Adipocyte (in vitro differentiated cells): ENCODE measurements at places on chromosomes 12 and 14.

DNA sequence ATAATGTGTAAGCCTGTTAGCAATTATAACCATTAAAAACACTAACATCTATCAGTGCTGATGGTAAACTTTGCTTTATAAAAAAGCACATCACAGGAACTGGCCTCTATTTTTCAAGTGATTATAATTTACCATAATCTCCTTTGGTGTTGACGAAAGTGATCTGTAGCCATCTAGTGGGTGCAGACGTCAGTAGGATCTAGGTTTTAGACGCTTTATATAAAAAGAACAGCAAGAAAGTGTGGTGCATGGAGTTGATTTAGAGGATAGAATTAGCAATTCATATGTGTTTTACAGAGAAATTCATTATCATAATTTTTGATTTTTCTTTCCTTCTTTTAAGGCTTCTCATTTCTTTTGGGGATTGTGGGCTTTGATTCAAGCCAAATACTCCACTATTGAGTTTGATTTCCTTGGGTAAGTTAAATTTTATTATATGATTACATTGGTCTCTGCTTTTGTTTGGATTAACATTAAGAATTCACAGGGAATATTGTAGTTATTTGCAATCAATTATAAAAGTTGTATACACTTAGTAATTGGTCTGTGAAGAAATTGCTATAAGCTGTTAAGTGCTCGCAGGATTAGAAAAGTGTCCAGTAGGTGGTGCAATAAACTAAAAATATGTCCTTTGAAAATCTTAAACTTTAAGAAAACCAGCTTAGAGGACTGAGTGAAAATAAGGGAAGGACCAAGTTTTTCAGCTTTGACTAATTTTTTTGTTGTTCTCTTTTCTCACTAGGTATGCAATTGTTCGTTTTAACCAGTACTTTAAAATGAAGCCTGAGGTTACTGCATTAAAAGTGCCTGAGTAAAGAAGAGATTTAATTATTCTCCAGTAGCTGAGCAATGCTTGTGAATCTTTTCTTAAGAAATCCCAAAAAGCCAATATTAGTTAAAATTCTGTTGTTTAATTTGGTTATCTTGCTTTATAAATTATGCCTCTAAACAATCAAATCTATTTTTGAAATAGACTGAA, 59.5 kb downstream of the ETNK1 start:
- DNase-seq = peak; percentile 77

GRCh38 chr12:92118826-92119536, 26.7 kb downstream of the BTG1 start:
- DNase-seq = no peak

DNA sequence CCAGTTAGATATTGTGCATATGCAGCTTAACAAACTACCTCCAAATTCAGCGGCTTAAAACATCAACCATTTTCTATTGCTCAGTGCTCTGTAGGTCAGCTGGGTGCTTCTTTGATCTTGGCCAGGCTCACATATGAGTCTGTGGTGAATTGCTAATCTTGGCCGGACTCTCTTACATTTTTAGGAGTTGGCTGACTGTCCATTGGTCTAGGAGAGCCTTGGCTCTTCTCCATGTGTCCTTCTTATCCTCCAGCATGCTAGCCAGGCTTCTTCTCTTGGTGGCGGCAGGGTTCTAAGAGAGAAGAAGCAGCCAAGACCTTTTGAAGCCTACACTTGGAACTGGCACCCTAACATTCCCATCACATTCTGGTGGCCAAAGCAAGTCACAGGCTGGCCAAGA, 174.3 kb upstream of the PWP1 start:
- DNase-seq = no peak

- DNase-seq = peak; percentile 85
These were observed 70.4 kb downstream of the TMTC2 start for GRCh38 chr12:82757059-82757458.

GRCh38 chr12:34298176-34298970, 276.1 kb downstream of the ALG10 start:
- DNase-seq = no peak

DNA sequence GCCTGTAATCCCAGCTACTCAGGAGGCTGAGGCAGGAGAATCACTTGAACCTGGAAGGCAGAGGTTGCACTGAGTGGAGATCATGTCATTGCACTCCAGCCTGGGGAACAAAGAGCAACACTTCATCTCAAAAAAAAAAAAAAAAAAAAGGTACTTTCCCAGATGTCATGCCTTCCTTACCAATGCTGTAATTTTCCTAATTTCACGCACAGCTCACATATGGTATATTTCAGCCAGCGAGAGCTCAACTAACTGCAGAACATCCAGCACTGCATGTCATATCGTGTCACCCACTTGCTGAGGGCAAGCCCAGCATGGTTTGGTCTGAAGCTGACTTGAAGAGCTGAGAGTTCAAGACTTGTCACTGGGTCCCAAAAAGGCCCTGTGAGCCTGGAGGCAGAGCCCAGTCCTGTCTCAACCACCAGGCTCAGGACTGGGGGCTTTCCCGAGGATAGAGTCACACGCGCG, 29.0 kb downstream of the NFKBIA start:
- peak; percentile 73 for DNase-seq

DNA sequence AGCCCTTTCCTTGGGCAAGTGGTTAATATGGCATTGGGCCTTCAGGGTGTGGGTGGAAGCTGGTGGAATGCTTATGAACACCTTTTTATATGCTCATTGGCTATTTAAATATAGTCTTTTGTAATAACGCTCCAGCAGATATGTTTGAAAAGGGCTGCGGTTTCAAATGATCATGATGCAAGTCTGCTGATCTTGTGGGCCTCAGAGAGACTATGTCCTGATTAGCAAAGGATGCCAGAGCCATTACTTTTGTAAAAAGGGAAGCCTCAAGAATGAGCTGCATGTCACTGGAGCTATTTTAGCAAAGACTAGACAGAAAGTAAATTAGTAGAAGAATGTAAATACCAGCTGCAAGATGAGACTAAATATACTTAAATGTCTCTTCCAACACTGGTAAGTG, 200.5 kb downstream of the GXYLT1 start:
- DNase-seq = peak; percentile 65

DNA sequence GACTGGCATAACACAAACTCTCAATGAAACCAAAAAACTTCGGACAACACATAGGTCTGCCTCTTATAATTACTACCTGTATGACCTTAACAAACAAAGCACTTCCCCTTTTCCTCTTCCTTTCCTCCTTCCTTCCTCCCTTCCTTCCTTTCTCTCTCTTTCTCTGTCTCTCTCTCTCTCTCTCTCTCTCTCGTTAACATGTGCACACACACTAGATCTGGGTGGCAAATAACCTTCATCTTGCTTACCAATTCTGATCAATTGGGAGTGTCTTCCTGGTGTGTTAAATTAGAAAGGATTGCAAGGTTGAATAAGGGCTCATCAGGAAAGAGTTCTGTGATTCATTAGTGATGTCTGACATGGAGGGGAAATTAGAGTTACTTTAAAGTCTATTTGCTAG, 307.8 kb upstream of the PRKD1 start:
- DNase-seq = no peak

- no peak for DNase-seq
These were observed 13.6 kb downstream of the PLEKHG3 start for GRCh38 chr14:64717870-64718269.

- DNase-seq = no peak
These were observed 2.9 kb downstream of the GSG1 start for GRCh38 chr12:13100605-13100881.

- no peak for DNase-seq
These were observed 21.1 kb downstream of the PLEKHD1 start for GRCh38 chr14:69505338-69506240.

- no peak for DNase-seq
These were observed 106.4 kb upstream of the SRRM4 start for GRCh38 chr12:118874698-118875548.

DNA sequence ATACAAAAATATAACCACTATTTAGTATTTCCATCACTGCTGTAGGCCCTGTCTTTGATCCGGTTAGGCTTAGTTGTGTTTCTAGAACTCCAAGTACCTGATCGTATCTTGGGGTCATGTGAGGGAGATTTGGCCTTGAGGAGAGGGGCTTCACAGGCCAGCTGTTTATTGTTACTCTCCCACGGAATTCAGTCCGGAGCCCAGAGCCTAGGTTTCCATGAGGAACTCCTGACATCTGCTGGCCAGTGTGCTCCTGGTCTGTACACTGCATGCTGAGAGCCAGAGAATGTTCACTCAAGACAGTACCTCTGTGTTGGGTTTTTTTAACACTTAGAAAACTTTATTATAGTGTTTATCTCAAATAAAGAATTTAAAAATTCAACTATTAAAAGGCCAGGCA, 341.0 kb upstream of the TMEM132C start:
- DNase-seq = peak; percentile 86

DNA sequence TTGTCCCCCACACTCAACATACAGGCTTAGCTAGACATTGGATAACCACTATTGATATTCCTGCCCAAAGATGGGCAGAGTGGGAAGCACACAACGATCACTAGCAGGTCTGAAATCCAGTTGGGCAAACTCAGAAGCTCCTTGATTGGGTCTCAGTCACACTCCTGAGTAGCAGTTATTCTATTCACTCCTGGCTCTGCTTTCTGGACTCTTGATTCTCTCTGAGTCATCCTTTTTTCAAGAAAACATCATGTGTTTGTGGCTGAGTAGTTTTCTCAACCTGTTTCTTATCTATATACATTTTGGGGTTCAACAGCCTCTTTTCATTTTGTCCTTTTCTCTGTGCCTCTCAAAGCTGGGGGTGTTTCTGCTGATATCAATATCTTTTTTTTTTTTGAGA, 46.0 kb upstream of the MANSC4 start:
- no peak for DNase-seq

DNA sequence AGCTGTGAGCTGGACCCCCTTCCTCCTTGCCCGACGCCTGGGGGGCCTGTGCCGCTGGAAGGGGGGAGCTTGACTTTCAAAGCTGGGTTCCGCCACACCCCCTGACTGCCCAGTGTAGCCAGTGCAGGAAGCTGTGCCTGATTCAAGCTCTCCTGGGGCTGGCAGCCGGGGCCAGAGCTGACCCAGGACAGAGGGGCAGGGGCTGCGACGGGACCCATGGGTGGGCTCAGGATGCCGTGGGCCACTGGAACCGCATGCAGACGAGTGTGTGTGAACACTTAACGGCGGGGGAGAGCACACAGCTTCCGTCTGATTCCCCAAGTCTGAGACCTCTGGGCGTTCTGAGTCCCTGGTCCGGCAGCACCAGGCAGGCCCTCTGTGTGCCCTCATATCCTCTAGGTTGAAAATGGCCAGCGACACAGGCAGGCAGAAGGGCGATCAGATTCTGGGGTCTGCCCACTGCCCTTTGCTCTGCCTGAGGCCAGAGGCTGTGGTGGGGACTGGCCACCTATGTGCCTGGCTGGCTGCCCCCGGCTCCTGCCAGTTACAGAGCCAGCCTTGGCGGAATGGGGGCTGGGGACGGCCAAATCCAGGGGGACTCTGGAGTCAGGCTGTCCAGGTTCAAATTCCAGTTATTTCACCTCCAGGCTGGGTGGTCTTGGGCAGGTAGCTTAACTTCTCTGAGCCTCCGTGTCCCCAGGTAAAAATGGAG, 54.0 kb downstream of the CYP46A1 start:
- DNase-seq = no peak

GRCh38 chr12:32448586-32448985, 49.2 kb downstream of the FGD4 start:
- DNase-seq = no peak

- no peak for DNase-seq
These were observed 55.4 kb downstream of the DAO start for GRCh38 chr12:108935159-108935763.

GRCh38 chr12:96197503-96198272, 3.5 kb downstream of the ELK3 start:
- DNase-seq = peak; percentile 81

DNA sequence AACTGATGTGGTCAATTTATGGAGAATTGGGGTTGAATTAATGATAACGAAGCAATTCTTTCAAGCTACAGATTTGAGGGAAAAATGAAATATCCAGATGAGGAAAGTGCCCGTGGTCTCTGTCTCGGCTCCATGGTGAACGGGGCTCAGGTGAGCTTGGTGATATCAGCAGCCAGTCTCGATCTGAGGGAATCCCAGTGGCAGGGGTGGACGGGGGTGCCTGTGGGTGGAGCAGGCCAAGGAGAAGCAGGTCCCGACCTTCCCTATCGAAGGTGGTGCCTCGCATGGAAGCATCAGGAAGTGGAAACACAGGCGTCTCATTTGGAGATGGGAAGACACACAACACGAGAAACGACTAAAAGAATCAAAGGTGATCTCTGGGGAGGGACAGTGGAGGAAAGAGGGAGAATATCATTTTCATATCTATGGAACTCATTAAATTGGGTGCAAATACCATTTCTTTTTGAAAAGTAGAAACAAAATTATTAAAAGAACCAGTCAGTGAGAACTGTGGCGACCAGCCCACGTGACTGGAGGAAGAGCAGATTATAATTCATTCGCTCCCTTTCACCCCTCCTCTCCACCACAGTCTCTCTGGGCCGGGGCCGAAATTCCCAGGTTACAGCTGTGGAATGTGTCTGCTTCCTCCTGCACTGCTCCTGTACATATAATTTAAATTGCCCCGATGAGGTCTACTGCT, 354.3 kb upstream of the SFSWAP start:
- DNase-seq = no peak

DNA sequence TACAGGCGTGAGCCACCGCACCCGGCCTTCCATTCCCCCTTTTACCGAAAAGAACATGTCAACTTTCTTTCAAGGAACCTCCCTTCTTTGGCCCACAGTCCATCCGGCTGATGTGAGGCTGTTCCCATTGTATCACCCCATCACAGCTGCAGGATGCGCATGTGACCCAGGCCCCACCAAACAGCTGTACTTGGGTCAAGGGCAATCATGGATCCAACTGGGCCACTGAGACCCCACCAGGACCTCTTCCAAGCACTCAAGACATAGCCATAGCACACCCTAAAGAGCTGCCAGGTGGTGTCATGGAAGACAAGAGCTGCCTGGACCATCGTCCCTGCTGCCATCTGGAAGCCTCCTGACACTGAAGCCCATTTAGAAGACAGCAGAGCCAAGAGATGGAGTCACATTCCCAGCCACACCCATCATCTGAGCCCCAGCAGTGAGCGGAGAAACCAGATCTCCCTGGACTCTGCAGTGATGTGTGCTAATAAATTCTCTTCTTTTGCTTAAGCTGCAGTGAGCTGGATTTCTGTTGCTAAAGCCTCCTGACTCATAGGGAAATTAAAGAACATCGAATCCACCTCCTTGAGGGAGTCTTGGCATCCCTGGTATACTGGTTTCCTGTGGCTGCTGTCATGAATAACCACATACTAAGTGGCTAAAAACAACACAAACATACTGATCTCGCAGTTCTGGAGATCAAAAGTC, 105.6 kb downstream of the KSR2 start:
- DNase-seq = no peak

DNA sequence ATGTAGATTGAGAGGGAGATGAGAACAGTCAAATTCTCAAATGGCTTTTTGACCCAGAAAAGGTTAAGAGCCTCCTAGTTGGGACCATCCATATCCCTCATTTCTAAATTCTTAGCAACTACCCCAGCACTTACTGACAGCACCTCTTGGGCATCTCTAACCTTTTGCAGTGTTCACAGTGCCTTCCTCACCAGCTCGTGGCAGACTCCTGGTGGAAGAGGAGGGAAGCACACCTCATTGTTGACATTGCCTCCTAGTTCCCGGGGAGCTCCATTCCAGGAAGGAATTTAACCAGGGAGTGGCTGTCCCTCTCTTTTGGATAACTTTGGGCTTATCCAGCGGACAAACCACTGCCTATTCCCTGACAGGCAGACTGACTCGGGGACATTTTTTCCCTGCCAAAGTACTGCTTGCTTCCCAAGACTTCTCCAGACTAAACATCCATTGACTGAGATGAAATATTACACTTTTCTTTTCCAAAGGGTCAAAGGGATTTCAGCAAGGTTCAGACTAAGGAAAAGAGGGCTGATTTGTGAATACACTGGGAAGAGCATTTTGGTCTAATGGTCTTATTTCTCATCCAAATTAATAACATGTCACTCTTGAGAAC, 9.0 kb upstream of the OR6J1 start:
- peak; percentile 92 for DNase-seq
